ENCODE measurements at places on chromosomes 5 and 9.

DNA sequence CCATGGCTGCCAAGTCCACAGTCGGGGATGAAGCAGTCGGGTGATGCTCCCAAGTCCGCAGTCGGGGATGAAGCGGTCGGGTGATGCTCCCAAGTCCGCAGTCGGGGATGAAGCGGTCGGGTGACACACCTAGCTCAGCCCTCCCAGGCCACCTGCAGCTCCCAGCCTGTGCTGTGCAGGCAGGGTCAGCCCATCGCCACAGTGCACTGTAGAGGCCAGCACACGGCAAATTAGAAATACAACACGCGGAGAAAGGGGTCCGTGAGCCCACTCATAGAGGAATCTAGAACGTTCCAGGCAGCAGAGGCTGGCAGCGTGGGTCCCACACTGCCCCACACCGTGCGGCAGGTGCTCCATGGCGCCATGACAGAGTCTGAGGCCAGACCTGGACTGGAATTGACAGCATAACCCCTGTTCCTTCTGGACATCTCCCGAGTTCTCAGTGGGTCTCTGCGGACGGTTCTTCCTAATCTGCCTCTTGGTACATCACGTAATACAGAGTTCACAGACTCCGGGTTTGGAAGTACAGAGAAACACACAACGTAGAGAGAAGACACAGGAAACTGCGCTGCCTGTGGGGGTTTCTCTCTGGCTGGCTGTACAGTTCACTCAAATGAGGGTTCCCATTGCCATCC, 7.7 kb upstream of the EXOC3 start:
- no peak for DNase-seq

GRCh38 chr5:113140837-113141671, 164.5 kb downstream of the DCP2 start:
- DNase-seq, result no peak

DNA sequence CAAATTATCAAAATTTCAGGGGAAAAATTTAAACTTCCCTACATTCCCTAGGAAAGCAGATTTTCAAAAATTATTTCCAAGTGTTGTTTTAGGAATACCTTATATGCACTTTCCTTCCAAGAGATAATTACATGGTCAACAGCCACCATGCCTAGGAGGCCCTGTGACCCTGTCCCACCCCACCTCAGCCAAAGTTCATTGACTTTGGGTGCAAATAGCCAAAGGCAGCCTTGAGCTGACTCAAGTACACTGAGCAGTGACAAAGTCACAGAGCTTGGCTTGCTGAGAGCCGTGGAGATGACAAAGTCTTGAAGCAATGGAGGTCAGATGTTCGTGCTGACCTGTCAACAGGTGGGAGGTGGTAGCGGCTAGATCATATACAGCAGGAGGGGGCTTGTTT, 24.3 kb upstream of the FBP1 start:
- no peak for DNase-seq

GRCh38 chr9:74691058-74691457, 193.9 kb downstream of the RORB start:
- DNase-seq, result no peak

DNA sequence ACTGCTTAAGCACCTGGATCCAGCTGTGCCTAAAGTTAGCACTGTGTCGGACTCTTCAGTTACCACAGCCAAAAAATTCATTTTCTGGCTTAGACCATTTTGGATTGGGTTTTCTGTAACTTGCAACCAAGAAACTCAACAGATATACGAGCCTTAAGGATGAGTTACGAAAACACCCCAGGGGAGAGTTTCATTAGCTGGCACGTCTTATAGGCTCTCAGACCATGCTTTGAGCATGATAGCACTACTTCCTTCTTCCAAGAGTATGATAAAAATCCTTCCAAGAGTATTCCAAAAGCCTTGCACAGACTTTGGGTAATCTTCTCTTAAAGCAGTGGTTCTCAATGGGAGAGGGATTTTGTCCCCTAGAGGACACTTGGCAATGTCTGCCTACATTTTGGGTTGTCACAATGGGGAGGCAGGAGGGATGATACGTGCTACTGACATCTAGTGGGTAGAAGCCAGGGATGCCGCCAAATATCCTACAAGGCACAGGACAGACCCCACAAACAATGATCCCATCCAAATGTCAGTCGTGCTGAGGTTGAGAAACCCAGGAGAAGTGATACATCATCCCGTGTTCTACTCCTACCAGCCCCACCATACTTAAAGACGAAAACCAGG, 64.8 kb downstream of the SMIM23 start:
- DNase-seq, result no peak

- DNase-seq, result no peak
Observed at GRCh38 chr5:54545796-54546195, 28.2 kb downstream of the SNX18 start.

- DNase-seq, result no peak
Observed at GRCh38 chr5:40260361-40260760, 419.4 kb upstream of the PTGER4 start.

- no peak for DNase-seq
Observed at GRCh38 chr9:74555565-74555964, 58.4 kb downstream of the RORB start.

DNA sequence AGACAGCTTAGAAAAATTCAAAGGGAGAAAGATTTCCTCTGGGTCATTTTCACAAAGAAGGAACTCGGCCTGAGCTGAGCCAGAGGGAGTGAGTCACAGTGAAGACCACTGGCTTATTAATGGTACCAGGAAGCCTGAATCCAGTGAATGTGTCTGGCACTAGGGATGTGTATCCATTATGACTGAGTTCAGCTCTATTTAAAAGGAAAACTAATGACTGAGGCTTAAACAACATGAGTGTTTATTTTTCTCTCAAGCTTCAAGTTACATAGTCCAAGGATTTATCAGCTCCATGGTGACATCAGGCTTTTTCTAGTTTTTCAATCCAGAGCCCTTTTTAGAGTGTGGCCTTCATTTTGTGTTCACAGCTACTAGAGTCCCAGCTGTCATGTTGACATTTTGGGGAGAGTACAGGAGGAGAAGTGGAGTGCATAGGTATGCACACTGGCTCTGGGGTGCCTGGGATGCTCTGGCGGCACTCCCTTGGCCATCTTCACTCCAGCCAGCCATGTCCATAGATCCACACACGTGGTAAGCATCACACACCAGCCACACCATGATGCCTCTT, 159.5 kb upstream of the ERCC6L2 start:
- DNase-seq, result no peak

DNA sequence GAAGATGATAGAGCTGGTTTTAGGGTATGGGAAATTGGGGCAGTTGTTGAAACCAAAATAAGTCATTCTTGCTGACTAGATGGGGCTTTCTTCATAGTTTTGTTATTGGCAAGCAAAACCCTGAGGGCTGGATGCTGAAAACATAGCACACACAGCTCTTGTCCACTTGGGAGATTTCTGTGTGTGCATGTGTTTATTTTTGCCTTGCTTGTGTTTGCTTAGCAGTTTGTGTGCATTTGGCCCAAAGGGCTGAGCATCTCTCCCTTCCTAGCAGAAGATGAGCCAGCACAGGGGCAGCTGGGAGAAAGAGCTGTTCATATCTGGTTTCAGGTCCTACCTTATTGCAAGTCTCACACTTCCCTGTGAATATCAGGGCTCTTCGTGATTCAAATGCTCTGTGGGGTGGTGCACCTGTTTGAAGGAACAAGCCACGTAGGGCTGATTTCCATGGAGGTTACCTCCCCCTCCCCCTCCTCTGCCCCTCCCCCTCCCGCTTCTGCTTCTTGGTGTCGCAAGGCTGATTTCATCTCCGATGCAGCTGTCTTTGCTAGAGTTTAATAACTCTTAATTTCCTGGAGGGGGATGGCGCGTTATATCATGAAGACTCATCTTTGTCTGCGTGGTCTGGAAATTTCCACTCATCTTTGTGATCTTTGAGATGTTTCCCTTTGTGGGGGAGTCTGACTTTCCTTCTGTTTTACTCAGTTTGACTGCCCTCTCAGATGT, 296.5 kb downstream of the ARHGAP26 start:
- no peak for DNase-seq

GRCh38 chr9:78030553-78031443, 813 bp downstream of the GNAQ start:
- no peak for DNase-seq

DNA sequence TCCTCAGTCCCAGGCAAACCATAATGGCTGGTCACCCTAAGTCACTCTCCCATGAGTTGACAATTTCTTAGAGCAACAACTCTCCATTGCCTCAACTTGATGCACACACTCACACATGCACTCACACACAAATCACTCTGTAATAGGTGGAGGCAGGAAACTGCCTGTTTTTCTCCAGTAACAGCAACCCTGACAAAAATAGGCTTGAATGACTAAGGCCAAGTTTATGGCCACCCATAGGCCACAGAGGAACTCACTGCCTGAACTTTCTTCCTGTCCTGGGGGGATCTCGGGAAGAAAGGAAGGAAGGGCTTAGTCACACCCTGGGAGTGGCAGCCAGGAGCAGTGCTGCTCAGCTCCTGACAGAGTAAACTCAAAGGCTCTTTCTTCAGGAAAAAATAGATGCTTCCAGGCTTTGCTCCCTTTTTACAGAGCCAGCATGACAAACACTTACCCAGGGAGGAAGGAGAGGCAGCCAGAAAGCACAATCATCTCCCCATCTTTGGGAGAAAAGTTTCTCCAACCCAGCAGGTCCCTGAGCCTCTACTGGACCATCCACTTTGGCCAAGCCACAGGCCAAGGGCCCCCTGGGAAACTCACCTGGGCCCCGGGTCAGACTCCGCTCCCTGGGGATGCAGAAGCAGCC, 368 bp downstream of the SH3TC2 start:
- peak; percentile 100 for DNase-seq

DNA sequence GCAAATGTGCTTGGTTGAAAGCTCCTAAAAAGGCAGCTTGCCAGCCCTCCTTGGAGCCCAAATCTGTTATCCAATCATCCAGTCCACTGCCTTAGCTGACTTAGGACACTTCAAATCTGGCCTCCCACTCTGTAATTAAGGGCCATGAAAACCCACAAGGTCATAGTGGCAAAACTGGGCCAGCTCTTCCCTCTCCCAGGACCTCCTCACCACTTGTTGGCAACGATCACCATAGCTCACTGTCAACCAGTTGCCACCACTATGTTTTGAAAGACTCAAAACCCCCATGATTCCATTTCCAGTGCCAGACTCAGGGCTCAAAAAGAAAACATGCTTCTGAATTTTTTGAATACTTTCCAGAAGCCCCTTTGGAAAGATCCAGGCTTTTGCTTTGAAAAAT, 107.5 kb downstream of the NREP start:
- DNase-seq, result no peak

GRCh38 chr9:36873247-36873875, 160.7 kb downstream of the PAX5 start:
- DNase-seq, result peak; percentile 33

GRCh38 chr9:73889023-73889422, 608.1 kb upstream of the RORB start:
- no peak for DNase-seq

Measured in kidney capillary endothelial cell (primary cell).